ENCODE measurements at places on chromosomes 7 and 10. TPM values are rescaled to one million over a fixed set of nuclear protein-coding genes. Genes with fewer than 3 reads are reported as not detected.

The TUBAL3 gene
- total RNA-seq: not detected

The CYP2C19 gene
- not detected for total RNA-seq

DNA sequence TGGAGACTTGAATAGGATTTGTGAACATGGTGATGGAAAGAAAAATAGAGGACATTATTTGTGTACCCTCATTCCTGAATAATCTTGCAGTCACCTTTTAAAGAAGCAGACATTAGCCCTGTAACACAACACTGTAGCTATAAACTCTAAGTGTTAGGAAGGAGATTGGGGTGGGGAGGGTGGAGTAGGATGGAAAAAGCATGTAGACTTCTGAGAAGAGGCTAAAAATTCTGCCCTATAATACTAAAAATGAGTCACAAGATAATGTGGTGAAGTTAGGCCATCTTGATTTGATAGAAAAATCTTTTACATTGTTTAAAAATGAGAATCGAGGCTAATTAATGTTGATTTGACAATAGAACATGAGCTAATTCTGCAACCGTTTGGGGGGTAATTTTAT, 128.8 kb downstream of the LCOR start:
- H3K27me3 ChIP-seq: no peaks in the 10 kb centered on the region
- DNase-seq: no peak
- H3K4me1 ChIP-seq: peaks cover 13% of the 10 kb centered on the region
- H3K4me3 ChIP-seq: no peak overlapping the region
- H3K27ac ChIP-seq: no peak overlapping the region

GRCh38 chr10:26689399-26689798, 8.1 kb upstream of the PDSS1 start:
- H3K36me3 ChIP-seq: no peaks in the 10 kb centered on the region
- no peak for DNase-seq
- no peak overlapping the region for H3K4me3 ChIP-seq
- no peak overlapping the region for H3K27ac ChIP-seq
- peaks cover 4% of the 10 kb centered on the region for H3K27me3 ChIP-seq
- H3K4me1 ChIP-seq: peaks cover 11% of the 10 kb centered on the region

The VIM gene
- 657 TPM for total RNA-seq

The RBP3 gene
- total RNA-seq: not detected

GRCh38 chr7:132400561-132401142, 175.6 kb downstream of the PLXNA4 start:
- H3K27me3 ChIP-seq: no peaks in the 10 kb centered on the region
- DNase-seq: no peak
- no peak overlapping the region for H3K27ac ChIP-seq
- H3K4me3 ChIP-seq: no peak overlapping the region
- no peaks in the 10 kb centered on the region for H3K36me3 ChIP-seq

DNA sequence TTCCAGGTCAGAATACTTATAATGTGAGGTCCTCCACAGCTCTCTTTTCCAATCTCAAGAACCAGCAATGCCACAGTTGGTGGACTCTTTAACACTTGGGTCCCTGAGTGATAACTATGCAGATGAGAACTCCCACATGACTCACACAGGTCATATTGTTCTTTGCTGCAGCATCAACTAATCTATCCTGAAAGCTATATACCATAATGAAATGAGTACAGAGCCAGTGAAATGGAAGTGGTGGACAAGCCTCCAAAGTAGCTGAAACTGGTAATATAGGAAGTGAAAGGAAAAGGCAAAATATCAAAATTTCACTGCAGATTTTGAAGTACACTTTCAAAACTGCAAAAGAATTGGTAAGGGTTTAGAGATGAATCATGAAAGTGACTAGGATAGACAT, 45.6 kb downstream of the SORCS1 start:
- no peaks in the 10 kb centered on the region for H3K4me1 ChIP-seq
- no peak overlapping the region for H3K27ac ChIP-seq
- no peaks in the 10 kb centered on the region for H3K27me3 ChIP-seq
- no peaks in the 10 kb centered on the region for H3K36me3 ChIP-seq

- H3K36me3 ChIP-seq: peaks cover 81% of the 10 kb centered on the region
- H3K4me1 ChIP-seq: peaks cover 89% of the 10 kb centered on the region
- no peaks in the 10 kb centered on the region for H3K27me3 ChIP-seq
- DNase-seq: no peak
- peak overlapping the region; percentile 79 for H3K4me3 ChIP-seq
Measured at GRCh38 chr7:139094596-139094995, 14.9 kb downstream of the ZC3HAV1 start.

- no peak overlapping the region for H3K4me3 ChIP-seq
- H3K36me3 ChIP-seq: no peaks in the 10 kb centered on the region
- H3K4me1 ChIP-seq: peaks cover 1% of the 10 kb centered on the region
- H3K27me3 ChIP-seq: peaks cover 43% of the 10 kb centered on the region
- DNase-seq: no peak
Measured at GRCh38 chr10:71392791-71393781, 3.6 kb upstream of the CDH23 start.

DNA sequence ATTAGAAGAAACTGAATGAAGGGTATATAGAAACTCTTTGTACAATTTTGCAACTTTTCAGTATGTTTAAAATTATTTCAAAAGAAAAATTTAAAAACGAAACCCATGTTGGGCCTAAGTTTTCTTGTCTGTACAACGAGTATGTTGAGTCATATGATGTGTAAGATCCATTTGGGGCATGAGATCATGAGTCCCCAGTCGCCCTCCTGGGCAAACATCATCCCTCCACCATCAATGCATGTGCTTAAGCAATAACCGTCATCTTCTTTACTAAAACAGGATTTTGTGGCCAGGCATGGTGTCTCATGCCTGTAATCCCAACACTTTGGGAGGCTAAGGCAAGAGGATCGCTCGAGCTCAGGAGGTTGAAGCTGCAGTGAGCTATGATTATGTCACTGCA, 54.2 kb upstream of the CDCA7L start:
- no peak overlapping the region for H3K4me3 ChIP-seq
- no peaks in the 10 kb centered on the region for H3K36me3 ChIP-seq
- H3K4me1 ChIP-seq: peaks cover 2% of the 10 kb centered on the region
- H3K27me3 ChIP-seq: no peaks in the 10 kb centered on the region

DNA sequence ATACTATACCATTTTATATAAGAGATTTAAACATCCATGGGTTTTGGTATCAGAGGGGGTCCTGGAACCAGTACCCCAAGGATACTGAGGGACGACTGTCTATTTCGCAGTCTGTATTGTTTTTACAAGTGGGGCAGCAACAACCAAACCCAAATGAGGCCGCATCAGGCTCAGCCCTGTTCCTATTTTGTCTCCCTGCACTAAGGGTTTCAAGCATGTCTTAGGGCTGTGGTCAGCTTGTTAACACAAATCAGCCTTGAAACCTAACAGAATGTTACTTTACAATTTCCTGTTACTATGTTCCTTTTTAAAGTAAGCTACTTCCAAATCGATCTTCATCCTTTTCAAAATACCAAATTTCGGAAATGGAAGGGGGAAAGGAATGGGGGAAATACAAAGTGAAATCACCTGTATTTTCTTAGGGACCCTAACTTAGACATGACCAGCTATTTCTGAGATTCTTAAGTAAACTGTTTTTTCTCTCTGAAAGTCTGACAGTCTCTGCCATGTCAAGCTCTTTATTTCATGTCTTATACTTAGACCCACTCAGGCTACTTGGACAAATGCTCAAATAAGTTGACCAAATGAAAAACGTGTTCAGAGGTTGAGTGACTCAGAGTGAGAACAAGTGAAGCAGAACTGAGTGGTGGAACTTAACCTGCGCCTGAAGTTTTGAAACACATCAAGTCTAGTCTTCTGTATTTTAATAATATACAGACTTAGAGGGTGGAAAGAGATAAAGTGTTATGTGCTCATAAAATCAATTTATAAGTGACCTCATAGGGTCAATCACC, 75.8 kb downstream of the C1GALT1 start:
- H3K27me3 ChIP-seq: no peaks in the 10 kb centered on the region
- H3K4me3 ChIP-seq: peak overlapping the region; percentile 54
- H3K4me1 ChIP-seq: peaks cover 26% of the 10 kb centered on the region
- H3K27ac ChIP-seq: peak overlapping the region; percentile 89
- no peak for DNase-seq

DNA sequence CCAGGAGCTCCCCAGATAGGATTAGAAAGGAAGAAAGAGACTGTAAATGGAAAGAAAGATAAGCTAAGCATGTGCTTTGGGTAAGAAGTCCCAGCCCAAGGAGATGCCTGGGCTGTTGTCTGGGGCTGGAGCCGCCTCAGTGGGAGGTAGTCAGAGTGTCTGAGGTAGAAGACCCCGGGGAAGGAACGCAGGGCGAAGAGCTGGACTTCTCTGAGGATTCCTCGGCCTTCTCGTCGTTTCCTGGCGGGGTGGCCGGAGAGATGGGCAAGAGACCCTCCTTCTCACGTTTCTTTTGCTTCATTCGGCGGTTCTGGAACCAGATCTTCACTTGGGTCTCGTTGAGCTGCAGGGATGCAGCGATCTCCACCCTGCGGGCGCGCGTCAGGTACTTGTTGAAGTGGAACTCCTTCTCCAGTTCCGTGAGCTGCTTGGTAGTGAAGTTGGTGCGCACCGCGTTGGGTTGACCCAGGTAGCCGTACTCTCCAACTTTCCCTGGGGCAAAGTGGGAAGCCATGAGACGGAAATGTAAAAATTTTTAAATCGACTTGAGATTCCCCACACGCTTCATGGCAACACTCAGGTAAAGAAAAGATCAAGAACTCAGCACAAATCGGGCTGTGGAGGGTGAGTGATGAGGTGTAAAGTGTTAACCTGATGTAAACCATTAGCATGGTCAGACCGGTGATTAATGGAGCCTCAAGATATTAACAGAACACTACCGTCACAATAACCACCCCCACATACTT, 1.3 kb downstream of the HOXA1 start:
- no peak for DNase-seq
- H3K27ac ChIP-seq: no peak overlapping the region
- peaks cover 92% of the 10 kb centered on the region for H3K27me3 ChIP-seq
- H3K4me3 ChIP-seq: peak overlapping the region; percentile 35

DNA sequence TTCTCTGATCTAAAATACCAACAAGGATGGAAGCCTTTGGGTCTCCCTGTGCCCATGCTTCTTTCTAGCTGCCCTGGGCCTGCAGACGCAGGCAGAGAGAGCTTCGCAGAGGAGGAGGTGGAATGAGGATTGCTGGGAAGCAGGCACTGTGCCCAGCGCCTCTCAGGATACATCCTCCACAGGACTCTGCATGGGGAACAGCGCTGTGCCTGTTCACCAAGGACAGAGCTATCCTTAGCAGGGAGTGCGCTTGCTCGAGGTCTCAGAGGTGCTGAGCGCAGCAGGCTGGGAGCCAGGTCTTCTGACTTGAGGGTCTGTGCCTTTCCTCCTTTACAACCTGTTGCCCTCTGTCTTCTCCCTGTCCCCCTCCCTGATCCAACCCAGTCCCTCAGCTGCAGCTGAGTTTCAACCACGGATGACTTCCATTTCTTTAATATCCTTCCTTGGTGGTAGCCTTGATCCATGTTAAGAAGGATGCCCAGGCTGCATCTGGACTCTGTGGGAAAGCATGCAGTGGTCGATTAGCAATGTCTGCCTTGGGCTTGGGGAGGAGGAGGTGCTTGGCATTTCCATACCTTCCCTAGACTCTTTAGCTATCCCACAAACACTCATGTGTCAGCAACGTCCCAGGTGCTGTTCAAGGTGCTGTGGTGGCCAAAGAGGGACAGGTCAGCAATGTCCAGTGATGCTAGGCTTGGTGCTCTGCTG, 219.6 kb upstream of the GPR26 start:
- H3K36me3 ChIP-seq: no peaks in the 10 kb centered on the region
- no peaks in the 10 kb centered on the region for H3K4me1 ChIP-seq
- DNase-seq: no peak
- no peak overlapping the region for H3K27ac ChIP-seq
- H3K27me3 ChIP-seq: peaks cover 5% of the 10 kb centered on the region

- H3K27me3 ChIP-seq: no peaks in the 10 kb centered on the region
- H3K27ac ChIP-seq: no peak overlapping the region
- H3K4me3 ChIP-seq: no peak overlapping the region
- DNase-seq: no peak
- H3K36me3 ChIP-seq: no peaks in the 10 kb centered on the region
- peaks cover 2% of the 10 kb centered on the region for H3K4me1 ChIP-seq
Measured at GRCh38 chr10:80319318-80319717, 29.9 kb upstream of the MAT1A start.

DNA sequence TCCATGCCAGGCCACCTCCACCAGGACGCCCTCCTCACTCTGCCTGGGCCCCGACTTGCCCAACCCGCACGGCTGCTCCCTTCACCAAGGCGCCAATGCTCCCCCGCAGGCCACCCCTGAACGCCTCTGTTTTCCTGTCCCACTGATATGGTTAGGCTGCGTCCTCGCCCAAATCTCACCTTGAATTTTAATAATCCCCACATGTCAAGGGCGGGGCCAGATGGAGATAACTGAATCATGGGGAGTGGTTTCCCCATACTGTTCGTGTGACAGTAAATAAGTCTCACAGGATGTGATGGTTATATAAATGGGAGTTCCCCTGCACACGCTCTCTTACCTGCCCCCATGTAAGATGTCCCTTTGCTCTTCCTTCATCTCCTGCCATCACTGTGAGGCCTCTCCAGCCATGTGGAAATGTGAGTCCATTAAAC, 29.8 kb downstream of the RSU1 start:
- peaks cover 33% of the 10 kb centered on the region for H3K4me1 ChIP-seq
- DNase-seq: peak; percentile 59
- H3K4me3 ChIP-seq: peak overlapping the region; percentile 43
- no peaks in the 10 kb centered on the region for H3K27me3 ChIP-seq
- peaks cover 73% of the 10 kb centered on the region for H3K36me3 ChIP-seq

DNA sequence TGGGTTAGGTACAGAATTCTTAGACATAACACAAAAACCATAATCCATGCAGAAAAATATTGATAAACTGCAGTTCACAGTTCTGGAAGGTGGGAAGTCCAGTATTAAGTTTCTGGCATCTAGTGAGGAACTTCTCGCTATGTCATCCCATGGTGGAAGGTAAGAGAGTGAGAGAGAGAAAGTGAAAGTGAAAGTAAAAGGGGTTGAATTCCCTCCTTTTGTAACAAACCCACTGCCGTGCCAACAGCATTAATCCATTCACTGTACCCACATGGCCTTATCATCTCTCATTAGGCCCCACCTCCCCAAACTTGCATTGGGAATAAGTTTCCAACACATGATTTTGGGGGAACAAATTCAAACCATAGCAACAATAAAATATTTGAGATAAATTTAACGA, 17.1 kb downstream of the ZNF485 start:
- no peak overlapping the region for H3K4me3 ChIP-seq
- peaks cover 11% of the 10 kb centered on the region for H3K4me1 ChIP-seq
- peaks cover 23% of the 10 kb centered on the region for H3K36me3 ChIP-seq
- no peak overlapping the region for H3K27ac ChIP-seq
- no peaks in the 10 kb centered on the region for H3K27me3 ChIP-seq

GRCh38 chr10:74078037-74078436, 72.6 kb downstream of the AP3M1 start:
- H3K4me1 ChIP-seq: peaks cover 32% of the 10 kb centered on the region
- no peaks in the 10 kb centered on the region for H3K36me3 ChIP-seq
- H3K27me3 ChIP-seq: no peaks in the 10 kb centered on the region
- H3K4me3 ChIP-seq: no peak overlapping the region
- H3K27ac ChIP-seq: peak overlapping the region; percentile 72

DNA sequence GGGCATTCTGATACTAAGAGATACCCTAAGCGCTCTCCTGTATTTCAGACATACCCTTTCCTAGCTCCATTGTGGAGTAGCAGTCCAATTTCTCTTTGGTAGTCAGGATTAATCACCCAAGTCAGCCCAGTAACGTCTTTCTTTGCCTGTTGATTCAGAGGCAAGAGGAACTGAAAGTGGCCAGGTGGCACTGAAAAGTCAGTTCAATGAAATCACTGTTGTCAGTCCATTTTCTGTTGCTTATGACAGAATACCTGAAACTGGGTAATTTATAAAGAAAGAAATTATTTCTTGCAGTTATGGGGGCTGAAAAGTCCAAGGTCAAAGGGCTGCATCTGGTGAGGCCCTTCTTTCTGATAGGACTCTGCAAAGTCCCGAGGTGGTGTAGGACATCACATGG, 40.2 kb downstream of the ANKRD61 start:
- DNase-seq: no peak
- no peaks in the 10 kb centered on the region for H3K36me3 ChIP-seq
- H3K4me1 ChIP-seq: no peaks in the 10 kb centered on the region
- H3K27me3 ChIP-seq: no peaks in the 10 kb centered on the region
- H3K4me3 ChIP-seq: no peak overlapping the region
- no peak overlapping the region for H3K27ac ChIP-seq
